ENCODE measurements at places on chromosomes 5 and 9.

DNA sequence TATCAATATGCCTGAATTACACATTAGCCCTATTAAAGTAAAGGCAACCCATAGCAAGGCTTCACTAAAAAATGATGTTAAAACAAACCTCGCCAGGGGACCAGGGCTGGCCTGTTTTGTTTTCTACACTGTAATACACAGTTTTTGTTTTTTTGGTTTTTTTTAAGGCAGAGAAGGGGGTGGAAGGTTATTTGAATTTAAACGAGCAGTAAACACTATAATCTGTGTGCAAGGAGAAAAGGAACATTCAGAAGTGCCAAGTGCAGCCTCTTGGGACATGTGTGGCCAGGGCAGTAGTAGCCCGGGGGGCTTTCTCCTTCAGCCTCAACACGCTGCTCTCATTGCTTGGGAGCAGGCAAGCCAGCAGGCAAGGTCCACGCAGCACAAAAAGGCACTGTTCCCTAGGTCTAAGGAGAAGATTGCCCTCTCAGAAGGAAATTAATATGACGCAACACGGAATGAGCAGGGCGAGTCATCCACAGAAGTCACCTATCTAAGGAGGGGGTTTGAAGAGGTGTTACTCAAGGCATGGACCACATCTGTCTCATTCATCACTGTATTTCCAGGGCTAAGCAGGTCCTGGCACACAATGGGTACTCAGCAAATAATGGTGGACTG is 16.2 kb downstream of the SIL1 start:
- DNase-seq: no peak

DNA sequence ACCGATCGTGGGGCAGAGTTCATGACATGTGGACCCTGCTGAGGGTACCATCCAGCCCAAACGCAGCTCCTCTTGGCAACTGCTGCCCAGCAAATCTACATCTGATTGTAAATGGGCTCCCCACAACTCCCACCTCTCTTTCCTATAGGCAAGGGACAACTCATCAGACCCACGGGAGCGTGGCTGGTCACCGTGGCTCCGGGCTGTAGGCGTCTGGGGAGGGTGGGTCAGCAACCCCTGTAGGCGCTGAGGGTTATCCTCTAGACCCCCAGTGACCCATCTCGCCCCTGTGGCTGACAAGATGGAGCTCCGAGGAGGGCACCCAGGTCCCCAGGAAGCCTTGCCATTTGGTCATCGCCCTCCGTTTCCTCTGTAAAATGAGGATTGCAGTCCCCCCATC is 122.4 kb downstream of the ZNF354C start:
- no peak for DNase-seq

DNA sequence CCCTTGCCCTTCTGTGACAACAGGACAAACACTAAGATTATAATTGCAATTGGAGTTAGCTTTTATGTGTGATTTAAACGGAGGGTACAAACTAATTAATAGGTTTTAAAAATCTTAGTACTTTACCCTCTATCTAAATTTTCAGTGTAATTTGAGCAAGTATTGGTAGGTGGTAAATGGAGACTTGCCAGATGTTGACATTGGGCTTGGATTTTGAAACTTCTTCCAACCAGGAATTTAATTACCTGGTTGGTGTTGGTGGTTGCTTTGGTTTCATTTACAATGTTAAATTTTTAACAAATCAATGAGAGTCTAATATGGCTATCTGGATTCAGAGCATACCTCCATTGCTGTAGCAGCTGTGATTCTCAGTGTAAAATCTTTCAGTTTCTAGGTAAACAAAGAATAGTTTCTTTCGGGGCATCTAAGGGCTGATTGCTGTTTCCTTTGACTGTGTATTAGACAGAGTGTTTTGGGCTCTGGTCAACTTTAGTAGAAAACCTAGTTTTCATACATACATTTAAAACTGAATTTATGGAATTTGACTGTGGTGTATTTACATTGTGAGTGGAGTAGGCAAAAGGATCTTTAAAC is 1.9 kb downstream of the DAPK1 start:
- no peak for DNase-seq

GRCh38 chr5:146574713-146575112 is 58.7 kb upstream of the GPR151 start:
- DNase-seq: no peak

DNA sequence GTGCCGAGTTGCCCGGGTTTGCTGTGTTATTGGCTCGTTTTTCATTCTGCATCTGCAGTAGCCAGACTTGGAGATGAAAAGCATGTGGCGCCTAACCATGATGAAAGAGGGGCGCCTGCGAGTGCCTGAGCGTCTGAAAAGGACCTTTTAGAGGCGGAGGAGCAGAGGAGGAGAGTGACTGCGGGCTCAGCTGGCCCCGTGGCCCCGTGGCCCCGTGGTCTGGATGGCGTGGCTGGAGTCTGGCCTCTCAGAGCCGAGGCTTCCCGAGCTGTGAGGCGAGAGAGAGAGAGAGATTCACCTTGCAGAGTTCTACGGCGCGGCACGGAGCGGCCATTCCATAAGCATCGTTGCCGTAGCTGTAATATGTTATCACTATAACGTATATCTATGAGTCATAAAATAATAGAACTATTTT is 55.3 kb upstream of the RNU6ATAC start:
- no peak for DNase-seq

DNA sequence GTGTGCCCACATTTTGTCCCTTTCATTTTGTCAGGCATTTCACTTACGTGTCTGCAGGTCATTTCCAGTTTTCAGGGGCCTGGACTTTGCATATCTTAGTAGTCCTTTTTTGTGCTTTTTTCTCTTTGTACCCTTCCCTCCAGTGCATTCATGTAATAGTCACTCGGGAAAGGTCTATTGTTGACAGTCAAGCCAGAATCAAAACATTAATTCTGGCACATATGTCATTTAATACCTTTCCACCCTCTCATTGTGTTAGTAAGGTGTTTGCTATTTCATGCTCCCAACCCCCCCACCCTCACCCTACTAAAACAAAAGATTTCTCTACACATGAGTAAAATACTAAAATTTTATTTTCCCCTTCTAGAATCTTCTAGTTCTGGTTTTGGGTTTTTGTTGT is 42.7 kb downstream of the UGCG start:
- no peak for DNase-seq

DNA sequence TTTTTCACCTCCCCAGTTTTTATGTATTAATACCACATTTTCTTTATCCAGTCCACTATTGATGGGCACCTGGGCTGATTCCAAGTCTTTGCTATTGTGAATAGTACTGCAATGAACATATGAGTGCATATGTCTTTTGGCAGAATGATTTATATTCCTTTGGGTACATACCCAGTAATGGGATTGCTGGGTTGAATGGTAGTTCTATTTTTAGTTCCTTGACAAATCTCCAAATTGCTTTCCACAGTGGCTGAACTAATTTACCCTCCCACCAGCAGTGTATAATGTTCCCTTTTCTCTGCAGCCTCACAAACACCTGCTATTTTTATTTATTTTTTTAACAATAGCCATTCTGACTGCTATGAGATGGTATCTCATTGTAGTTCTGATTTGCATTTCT is 340.2 kb downstream of the ADAMTS6 start:
- no peak for DNase-seq

DNA sequence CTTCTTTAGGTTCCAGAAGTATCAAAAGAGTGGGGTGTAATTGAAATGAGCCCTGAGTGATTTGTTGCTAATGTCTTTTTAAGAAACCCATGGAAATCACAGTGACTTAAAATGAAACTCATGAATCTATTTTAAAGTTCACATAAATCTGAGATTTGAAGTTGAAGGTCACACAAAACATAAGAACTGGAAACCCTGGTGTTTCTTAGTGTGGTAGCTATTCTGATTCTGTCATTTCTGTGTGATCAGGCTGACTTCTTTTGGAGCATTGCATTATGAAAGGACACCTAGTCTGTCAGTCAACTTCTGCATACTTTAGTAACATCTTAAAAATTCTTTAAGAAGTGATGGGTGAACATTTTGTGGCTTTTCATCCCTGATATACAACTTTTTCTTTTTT is 448.8 kb downstream of the TLE4 start:
- DNase-seq: no peak

- no peak for DNase-seq
Measured at GRCh38 chr9:136952321-136952850, 313 bp downstream of the LCN12 start.

- DNase-seq: no peak
Measured at GRCh38 chr5:146165460-146165859, 17.0 kb downstream of the LARS1 start.

GRCh38 chr9:431701-432100 is 217.0 kb downstream of the DOCK8 start:
- no peak for DNase-seq

DNA sequence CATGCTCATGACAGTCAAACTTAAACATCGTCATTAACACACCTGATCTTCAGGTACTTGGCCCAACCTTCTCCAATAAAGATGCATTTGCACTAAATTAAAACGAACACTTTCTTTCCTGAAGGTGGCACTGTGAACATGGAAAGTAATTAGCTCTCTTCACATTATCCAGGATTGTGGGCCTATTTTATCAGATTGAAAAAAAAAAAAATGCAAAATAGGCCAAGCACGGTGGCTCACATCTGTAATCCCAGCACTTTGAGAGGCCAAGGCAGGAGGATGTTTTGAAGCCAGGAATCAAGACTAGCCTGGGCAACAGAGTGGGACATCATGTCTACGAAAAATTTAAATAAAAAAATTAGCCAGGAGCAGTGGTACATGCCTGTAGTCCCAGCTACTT is 14.4 kb upstream of the CDC20B start:
- no peak for DNase-seq

GRCh38 chr5:43073597-43074546 is 33.8 kb upstream of the ANXA2R start:
- no peak for DNase-seq

DNA sequence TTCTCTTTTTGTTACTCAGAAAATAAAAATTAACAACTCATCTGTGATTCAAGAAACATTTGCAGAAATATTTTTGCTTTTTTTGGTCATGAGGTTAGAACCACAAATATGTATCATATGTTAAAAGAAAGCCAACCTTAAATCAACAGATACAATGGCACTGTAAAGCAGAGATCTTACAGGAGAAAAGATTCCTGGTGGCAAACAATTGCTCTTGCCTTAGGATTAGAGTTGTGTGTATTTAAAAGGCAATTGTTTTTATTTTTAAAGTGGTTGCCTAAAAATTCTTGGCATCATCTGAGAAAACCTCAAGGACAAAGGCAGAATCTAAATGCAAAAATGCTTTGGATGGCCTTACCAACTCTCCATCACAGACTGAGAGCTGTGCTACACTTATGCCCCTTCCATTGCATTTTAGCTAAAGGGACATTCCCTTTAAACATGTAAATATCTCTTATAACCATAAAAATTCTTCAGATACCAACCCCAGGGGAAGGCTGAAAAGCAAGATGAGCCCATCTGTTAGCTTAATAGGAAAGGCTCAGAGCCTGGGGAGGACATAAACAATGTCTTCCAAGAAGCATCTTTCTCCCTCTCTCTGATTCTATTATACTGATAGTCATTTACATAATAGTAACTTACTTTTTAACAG is 100.4 kb downstream of the FAM114A2 start:
- DNase-seq: no peak

GRCh38 chr9:111828193-111828592 is 33.5 kb upstream of the SHOC1 start:
- DNase-seq: no peak
